Motor neuron (in vitro differentiated cells): ENCODE measurements at places on chromosomes 6 and 20. TPM values are rescaled to one million over a fixed set of nuclear protein-coding genes. Genes with fewer than 3 reads are reported as not detected.

VSTM2L gene
- total RNA-seq = 28.9 and 30.4 TPM in 2 replicates

PDE10A gene
- 13.0 and 13.3 TPM in 2 replicates for total RNA-seq

ZC3H12D gene
- 0.13 and 0.41 TPM in 2 replicates for total RNA-seq

PPP1R18 gene
- total RNA-seq = 42.7 and 60.8 TPM in 2 replicates

FAM184A gene
- 31.0 and 31.6 TPM in 2 replicates for total RNA-seq

HLA-DQB1 gene
- total RNA-seq = 0.27 and 0.31 TPM in 2 replicates

TRMT6 gene
- 15.0 and 16.2 TPM in 2 replicates for total RNA-seq

HCRTR2 gene
- total RNA-seq = 1.5 and 1.7 TPM in 2 replicates

DNAH8 gene
- under 0.01 and 0.69 TPM in 2 replicates for total RNA-seq

MDFI gene
- total RNA-seq = 20.8 and 21.6 TPM in 2 replicates

HLA-DMB gene
- total RNA-seq = 0.42 and 0.79 TPM in 2 replicates

VSX1 gene
- total RNA-seq = 1.0 and 1.7 TPM in 2 replicates

BHLHE23 gene
- 0.18 and 0.21 TPM in 2 replicates for total RNA-seq

LTB gene
- total RNA-seq = 0.18 and 0.47 TPM in 2 replicates

NDUFAF5 gene
- 26.7 and 31.5 TPM in 2 replicates for total RNA-seq

HELZ2 gene
- 17.1 and 18.0 TPM in 2 replicates for total RNA-seq

RRAGD gene
- total RNA-seq = 7.9 and 9.6 TPM in 2 replicates

TSBP1 gene
- total RNA-seq = 0.09 and 0.36 TPM in 2 replicates

CALHM5 gene
- total RNA-seq = 0.05 TPM in 2 replicates

DNA sequence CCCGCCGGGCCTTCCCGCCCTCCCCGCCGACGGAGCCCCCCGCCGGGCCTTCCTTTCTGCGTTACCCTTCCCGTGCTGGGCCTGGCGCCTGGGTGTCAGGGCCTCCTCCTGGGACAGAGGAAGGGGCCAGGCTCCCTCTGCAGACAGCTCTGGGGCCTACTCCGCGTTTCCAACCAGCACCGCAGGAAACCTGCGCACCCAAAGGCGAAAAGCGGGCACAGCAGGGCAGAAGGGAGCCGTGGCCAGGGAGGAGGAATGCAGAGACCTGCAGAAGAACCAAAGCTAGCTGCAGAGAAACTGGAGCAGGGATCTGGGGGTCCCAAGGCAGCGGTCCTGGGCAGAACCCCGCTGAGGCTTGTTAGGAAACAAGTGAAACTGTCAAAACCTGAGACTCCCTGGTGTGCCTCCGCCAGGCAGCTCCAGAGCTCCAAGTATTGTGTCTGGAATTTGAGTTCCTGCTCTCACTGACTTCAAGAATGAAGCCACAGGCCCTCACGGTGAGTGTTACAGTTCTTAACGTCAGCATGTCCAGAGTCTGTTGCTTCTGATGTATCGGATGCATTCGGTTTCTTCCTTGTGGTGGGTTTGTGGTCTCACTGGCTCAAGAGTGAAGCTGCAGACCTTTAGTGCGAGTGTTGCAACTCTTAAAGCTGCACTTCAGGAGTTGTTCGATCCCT is 33.3 kb downstream of the IRF4 start:
- ATAC-seq = no peak

GRCh38 chr6:30020626-30021025 is 40.4 kb upstream of the POLR1H start:
- no peak for ATAC-seq

- ATAC-seq = no peak
Observed at GRCh38 chr6:136920216-136920615, 1.9 kb upstream of the SLC35D3 start.

DNA sequence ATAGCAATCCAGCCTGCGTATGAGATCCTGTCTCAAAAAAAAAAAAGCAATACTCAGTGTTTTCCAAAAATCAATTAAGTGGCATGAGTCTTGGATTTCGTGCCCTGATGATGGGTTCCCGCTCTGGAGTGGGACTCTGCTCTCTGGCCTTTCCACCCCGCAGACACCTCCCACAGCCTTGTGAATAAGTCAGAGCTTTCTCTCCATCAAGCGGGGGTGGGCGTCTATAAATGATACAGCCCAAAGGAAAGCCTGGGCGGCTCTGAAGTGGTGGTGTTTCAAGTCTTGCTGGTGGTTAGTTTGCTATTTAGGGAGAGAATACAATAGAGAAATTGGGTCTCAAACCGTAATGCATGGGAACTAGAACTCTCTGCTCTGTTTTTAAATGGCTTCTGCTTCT is 52.5 kb upstream of the TAGAP start:
- no peak for ATAC-seq

- ATAC-seq = peak; percentile 71
Observed at GRCh38 chr6:115896538-115897129, 164.1 kb downstream of the FRK start.

GRCh38 chr6:5152460-5152859 is 67.3 kb downstream of the PPP1R3G start:
- peak; percentile 22 for ATAC-seq

GRCh38 chr6:92292067-92292466 is 1127.3 kb downstream of the EPHA7 start:
- ATAC-seq = no peak

DNA sequence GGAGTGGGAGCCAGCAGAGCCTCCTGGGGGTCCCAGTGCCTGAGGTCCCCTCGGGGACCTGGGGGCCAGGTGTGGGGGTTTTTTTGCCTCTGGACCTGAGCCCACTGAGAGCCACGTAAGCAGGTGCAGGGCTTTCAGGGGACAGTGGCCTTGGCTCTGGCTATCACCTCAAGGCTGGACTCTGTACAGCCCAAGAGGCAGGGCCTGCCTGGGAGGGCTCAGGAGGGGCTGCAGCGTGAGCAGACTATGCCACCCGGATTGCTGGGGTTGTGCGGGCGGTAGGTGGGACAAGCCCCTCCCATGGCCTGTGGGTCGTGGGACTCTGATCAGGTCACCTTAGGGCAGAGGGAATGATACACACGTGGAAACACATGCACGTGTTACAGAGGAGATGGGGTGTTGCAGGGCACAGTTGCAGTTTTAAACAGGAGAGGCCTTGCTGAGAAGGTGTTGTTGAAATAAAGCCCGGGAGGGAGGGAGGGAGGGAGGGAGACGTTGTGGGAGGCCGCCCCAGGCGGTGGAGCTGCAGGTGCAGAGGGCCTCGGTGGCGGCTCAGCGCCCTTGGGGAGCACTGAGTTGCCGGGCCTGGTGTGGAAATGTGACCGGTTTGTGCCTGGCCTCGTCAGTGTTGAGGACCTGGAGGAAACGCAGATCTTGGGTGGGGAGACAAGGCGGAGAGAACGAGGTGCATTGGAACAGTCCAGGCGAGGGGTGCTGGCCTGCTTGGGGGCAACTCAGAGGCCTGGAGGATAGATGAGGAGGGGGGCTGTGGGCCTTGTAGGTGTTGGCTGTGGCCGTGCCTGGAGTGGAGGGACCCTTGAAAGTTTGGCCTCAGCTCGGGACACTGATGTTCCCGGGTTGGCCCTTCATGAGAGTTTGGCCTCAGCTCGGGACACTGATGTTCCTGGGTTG is 2.3 kb downstream of the TCEA2 start:
- ATAC-seq = no peak

- no peak for ATAC-seq
Observed at GRCh38 chr6:137740091-137740755, 126.8 kb upstream of the TNFAIP3 start.

GRCh38 chr20:24993337-24994185 is 1.0 kb upstream of the APMAP start:
- no peak for ATAC-seq

DNA sequence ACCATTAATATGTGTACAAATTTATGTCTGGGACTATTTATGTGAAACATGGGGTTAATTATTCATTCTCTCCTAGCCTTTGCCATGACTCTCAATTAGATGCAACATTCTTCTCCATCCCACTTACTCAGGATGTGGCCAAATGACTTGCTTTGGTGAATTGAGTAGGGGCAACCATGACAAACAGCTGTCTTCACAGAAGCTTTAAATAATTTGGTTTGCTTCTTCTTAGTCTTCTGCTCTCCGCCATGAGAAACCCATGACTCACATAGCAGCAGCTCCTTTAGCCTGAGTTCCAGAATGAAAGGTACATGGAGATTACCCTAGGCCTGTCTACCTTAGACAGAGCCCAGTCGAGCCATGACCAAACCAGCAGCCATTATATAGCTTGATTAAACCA is 74.7 kb downstream of the FRK start:
- ATAC-seq = no peak

DNA sequence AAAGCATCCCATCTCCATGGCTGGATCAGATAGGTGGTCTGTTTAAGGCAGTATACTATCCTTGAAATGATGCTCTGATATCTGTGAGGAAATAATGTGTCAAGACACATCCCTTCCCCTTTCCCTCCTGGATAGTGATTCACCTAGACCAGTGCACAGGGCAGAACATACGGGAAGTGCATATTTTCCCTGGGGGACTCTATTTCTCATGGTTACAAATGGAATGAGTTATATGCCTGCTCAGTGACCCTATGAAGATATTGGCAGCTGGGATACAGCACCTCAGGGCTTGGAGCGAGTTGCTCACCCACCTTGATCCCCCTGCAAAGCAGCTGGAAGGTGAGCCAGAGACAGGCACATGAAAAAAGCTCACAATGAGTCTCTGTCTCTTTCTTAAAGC is 67.5 kb upstream of the PRL start:
- peak; percentile 65 for ATAC-seq

DNA sequence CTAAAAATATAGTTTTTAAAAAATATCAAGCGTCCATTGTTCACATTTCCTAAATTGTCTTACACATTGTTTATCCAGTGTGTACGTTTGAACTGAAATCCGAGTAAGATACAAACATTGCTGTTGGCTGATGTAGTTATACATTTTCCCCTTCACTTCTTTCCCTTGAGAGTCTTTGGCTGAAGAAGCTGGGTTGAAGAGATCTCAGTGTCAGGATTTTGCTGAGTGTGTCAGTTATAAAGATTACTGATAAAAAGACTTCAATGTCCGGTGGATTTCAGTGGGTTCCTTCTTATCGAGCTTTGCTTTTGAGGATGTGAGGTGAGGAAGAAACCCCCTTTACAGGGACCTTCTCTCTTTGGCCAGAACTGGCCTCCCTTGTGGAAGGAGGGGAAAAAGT is 20.5 kb downstream of the RFPL4B start:
- no peak for ATAC-seq

GRCh38 chr20:57229490-57229889 is 37.0 kb downstream of the BMP7 start:
- no peak for ATAC-seq

DNA sequence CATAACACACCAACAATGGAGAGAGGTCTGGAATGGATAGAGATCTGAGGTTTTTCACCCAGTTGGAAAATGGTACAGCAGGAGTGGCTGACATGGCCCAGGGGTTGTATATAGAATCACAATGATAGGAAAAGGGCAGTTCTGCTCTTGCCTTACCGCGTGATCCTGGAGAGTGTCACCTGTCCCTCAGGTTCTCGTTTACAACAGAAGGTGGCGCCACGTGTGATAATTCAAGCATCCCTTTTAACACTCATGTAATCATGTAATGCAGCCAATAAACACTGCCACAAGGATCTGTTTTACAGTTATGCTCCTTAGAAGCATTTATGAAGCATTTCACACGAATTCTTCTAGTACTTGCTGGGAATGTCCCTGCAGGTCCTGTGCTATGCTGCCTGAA is 12.9 kb upstream of the WFDC2 start:
- ATAC-seq = peak; percentile 18

DNA sequence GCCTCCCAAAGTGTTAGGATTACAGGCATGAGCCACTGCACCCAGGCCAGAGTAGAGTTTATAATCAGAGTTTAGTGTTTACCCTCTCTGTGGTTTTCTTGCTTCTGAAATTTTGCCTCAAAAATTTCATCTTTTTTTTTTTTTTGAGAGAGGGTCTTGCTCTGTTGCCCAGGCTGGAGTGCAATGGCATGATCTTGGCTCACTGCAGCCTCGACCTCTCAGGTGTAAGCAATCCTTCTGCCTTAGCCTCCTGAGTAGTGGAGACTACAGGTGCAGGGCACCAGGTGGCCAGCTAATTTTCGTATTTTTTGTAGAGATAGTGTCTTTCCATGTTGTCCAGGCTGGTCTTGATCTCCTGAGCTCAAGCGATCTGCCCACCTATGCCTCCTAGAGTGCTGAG is 28.7 kb downstream of the TPX2 start:
- ATAC-seq = no peak

DNA sequence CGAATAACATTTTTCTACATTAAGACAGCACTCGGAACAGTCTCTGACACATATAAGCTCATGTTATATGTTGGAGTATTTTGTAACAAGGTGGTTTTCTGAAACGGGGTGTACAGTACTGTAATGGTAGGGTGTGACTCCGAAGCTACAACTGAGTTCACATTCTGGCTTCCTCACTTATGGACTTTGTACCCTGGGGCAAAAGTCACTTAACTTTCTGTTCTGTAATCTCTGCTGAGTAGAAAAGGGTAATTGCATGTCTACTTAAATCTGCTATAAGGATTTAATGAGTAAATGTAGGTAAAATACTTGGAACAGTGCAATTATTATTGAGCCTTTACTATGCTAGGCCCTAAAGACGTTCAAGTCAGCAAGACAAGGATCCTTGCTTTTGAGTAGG is 4.7 kb upstream of the LTV1 start:
- no peak for ATAC-seq

GRCh38 chr20:17571153-17571527 is 1.3 kb downstream of the DSTN start:
- ATAC-seq = no peak

GRCh38 chr6:34317882-34318498 is 69.2 kb upstream of the SMIM29 start:
- ATAC-seq = no peak

DNA sequence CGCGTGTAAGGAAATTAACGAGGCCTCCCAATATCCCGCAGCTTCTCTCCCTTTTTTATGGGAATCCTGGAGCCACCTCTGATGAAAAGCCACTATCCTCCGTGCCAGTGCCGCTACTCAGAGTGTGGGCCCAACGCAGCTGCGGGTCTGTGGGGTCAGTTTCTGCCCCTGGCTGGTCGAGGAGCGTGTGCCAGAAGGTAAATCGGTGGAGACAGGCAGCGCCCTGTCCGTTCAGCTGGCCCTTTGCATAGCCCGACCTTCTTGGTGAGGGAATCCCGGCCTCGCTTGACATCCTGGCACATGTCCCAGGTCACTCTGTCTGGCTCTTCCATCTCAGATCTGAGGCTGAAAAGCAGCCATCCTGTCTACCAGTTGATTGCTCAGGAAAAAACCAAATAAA is 4.6 kb downstream of the THBS2 start:
- ATAC-seq = no peak

DNA sequence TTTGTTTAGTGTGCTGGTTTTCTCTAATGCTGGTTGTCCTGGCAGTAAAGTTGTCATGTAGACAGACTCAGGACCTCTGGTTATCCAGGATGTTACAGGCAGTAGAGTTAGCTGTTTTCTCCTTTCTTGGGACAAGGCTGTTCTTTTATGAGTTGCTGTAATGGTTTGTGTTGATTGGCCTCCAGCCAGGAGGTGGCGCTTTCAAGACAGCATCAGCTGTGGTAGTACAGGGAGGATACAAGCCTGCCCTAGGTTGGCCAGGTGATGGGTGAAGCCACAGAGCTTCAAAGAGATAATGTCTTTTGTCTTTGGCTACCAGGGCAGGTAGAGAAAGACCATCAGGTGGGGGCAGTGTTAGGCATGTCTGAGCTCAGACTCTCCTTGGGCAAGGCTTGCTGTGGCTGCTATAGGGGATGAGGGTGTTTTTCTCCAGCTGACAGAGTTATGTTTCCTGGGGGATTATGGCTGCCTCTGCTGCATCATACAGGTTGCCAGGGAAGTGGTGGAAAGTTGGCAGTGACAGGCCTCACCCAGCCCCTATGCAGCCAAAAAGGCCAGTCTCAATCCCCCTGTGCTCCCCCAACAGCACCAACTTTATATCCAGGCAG is 127.2 kb upstream of the TAB2 start:
- no peak for ATAC-seq

GRCh38 chr20:57266291-57267157 is at the start of gene BMP7:
TSS of gene BMP7 (minus strand) at chr20:57266641. CDS start at chr20:57266122, 519 bp downstream.
- ATAC-seq = peak; percentile 54
